Stimulated activated CD8-positive, alpha-beta memory T cell treated with anti-CD3 and anti-CD28 coated beads, Interleukin-12 subunit alpha, Interleukin-12 subunit beta, amount 100 ng/mL, for 4 hours (primary cell): ENCODE measurements at places on chromosomes 16 and 17.

- DNase-seq: no peak
These were observed 5.9 kb upstream of the KPNA2 start for GRCh38 chr17:68029512-68030215.

GRCh38 chr16:63461248-63461841 is 1425.1 kb upstream of the CDH8 start:
- DNase-seq: no peak

GRCh38 chr17:10249271-10250010 is 51.0 kb upstream of the GAS7 start:
- DNase-seq: no peak

- no peak for DNase-seq
These were observed 26.2 kb downstream of the C16orf78 start for GRCh38 chr16:49399594-49400364.

GRCh38 chr16:2482249-2482648 is 7.3 kb downstream of the TBC1D24 start:
- no peak for DNase-seq

DNA sequence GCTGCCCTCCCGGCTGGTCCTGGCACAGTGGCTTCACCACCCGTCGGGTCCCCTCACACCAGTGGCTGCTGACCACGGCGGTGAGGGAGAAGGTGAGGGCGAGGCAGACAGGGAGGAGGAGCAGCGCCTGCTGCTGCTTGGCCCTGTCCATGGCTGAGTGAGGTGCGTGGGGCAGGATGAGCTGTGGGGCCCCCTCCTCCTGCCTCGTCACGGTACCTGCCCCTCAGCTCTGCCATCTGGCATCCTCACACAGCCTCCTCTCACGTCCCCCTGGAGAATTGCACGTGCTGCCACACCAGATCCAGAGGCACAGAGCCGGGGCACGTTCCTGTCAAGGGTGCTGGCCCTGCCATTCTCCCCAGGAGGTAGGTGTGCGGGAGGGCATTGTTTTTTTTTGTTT is at the start of gene GSG1L2:
Gene GSG1L2 (minus strand): TSS at position 159 of the 400 bp plus-strand sequence. CDS start 8 bp downstream, at position 151.
- DNase-seq: no peak

GRCh38 chr17:60676758-60677307 is 818 bp upstream of the BCAS3 start:
- DNase-seq: no peak

- DNase-seq: no peak
These were observed 55.5 kb upstream of the DLX4 start for GRCh38 chr17:49913226-49914095.

DNA sequence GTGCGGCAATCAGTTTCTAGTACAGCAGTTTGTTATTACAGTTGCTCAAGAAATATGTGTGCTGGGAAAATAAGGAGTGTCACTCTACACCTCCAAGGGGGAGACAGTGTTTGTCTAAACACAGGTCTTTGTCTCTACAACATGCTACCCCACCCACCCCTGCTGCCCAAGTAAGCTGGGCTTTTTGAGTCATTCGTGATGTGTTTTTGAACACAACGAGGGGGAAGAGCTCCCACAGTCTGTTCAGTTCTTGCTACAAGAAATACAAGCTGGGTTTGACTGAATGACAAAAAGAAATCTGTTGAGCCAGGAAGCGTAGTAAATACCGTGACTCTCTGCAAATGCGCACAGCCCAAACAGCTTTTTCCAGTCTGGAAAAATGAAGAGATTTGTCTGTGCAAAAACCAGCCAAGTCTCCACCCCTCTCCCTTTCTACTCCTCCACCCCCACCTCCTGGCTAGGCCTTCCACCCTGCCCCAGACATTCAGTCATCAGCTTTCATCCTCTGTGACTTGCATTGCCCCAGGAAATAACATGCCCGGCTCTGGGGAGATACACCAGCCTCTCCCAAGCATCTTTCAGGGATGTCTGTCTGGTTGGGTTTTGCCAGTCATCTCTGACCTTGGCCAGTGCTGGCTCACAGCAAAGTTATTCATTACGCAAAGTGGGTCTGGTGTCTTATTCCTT is 25.7 kb downstream of the CHD9 start:
- no peak for DNase-seq

GRCh38 chr16:20948444-20948843 is 47.9 kb downstream of the LYRM1 start:
- no peak for DNase-seq

- peak; percentile 51 for DNase-seq
These were observed 1.8 kb downstream of the RAI1 start for GRCh38 chr17:17682737-17683680.

GRCh38 chr17:69578385-69578936 is 164.0 kb downstream of the MAP2K6 start:
- DNase-seq: no peak
